ENCODE measurements at places on chromosomes 12 and 14.

DNA sequence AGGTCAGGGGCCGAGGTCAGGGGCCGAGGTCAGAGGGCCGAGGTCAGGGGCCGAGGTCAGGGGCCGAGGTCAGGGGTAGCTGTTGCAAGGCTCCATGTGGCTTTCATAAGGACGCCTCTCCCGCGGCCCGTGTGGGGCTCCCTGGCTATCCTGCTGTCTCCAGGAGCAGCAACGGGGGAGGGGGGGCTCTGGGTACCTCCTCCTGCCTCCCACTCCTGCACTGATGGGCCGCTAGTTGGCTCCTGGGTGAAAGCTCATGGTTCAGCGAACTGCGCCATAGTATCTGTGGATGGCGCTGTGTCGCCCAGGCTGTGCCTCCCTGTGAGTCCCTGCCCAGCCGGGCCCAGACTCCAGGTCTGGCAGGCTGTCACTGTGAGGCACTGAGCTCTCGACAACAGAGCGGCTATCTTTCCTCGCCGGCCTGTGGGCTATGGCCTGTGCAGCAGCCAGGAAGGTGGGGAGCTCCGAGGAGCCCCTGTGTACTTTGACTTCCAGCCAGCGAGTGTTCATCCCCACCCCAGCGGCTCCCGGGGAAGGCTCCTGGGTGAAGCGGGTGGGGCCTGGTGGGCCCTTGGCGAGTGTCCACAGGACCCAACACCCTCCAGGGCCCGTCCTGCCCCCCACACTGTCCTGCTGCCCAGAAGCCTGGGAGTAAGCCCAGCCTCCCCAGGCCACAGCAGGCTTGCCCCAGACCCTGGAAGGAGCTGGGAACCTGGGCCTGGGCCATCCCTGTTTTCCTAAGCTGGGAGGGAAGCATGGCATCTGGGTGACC is 8.1 kb downstream of the RFLNA start:
- DNase-seq = peak; percentile 59

GRCh38 chr12:66304296-66304900 is 2.1 kb downstream of the HELB start:
- DNase-seq = no peak

DNA sequence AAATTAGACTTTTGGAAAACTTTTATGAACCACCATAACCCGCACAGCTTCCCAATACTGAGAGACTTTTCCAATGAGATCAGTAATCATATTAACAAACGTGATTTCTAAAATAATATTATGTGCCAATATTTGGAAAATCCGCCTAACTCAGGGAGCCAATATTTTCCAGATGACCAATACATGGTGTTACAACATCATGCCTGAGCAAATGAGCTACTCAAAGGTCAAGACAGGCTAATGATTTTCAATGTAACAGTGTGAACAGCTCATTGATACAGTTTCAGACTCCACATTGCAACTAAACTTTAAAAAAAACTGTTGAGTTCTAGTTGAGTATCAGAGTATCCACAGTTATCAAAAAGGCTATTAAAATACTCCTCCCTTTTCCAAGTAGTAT is 46.8 kb downstream of the RNF34 start:
- DNase-seq = no peak

GRCh38 chr12:114760151-114760877 is 76.3 kb upstream of the TBX3 start:
- no peak for DNase-seq

GRCh38 chr12:9700606-9700956 is 31.1 kb downstream of the CLEC2D start:
- DNase-seq = no peak

- DNase-seq = no peak
These were observed 114.2 kb upstream of the ARHGAP5 start for GRCh38 chr14:31962920-31963319.

DNA sequence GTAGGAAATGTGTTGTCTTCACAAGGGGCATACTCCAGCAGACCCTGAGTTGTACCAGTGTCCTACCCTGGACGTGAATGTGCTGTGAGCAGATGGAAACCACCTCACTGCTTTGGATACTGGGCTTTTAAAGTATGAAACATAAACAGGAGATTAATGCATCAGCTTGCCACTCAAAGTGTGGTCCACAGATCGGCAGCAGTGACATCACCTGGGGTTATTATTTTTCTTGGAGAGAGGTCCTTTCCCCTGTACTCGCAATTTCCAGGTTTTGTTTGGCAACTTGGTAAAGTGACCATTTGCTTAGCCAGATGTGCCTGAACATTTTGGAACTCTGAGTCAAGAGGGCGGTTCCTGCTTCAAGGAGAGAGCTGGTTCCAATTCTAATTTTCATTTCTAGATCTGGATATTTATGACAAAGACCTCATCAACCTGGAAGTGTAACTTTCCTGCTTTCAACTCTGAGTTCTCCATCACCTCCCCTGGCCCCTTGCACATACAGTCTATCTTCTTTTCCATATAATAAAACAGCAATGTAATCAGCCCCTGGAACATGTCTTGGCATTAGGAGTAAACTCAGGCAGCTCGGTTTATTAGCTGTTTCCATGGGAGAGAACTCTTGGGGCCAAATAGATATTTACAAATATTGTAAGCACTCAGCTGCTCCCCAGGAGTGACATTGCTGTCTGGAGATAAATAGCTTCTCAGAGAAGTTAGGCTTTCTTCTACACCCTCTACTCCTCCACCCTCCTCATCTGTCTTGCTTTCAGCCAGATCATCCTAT is 237.0 kb upstream of the TBX3 start:
- no peak for DNase-seq

- no peak for DNase-seq
These were observed 8.1 kb upstream of the IRF2BPL start for GRCh38 chr14:77036484-77037214.

DNA sequence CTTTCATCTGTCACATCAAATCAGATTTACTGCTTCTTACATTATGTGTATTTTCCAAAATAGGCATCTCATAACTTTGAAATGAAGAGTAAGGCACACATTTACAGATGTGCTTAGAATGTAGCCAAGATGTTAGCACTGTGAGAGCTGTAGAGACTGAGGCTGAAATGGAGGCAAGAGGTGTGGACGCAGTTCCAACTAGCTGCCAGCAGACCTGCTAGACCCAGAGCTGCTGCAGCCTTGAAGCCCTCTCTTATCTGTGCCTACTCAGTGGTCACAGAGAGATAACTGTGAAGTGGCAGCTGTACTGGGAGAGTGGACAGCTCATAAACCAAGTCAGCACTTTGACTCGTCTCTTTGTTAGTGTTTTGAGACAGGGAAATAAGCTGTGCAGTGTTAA is 470.9 kb downstream of the CCER1 start:
- DNase-seq = no peak

- DNase-seq = peak; percentile 75
These were observed 682 bp downstream of the CREBL2 start for GRCh38 chr12:12612358-12612757.

GRCh38 chr12:124026755-124027745 is 54.0 kb downstream of the ZNF664 start:
- no peak for DNase-seq

DNA sequence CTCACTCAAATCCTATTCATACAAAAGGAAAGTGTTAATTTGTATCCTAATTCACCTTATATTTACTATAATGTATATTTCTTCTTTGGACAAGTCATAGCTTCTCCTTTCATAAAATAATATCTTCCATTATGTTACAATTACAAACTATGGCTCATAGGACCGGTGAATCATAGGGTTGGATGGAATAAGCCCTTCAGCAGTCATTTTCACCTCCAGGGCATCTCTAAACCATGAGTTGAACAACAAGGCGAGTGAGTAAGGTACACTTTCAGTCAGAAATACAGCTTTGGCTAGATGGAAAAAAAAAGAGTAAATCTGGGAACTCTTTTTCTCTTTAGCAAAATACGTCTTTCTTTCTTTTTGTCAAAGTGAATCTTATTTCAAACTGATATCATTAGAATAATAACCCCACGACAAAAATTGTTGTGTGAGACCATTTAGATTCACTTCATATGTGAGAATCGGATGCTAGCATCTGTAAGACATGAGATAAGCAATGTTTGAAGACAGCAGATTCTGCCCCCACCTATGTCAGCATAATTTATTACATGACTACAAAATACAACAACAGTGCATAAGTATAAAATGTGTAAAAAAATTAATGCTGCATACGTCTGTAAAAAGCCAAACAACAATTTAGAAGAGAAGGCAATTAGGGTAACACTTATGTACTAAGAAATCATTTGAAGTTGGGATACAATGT is 184.4 kb upstream of the SLC38A2 start:
- no peak for DNase-seq

- no peak for DNase-seq
These were observed 117.3 kb downstream of the BTG1 start for GRCh38 chr12:92028441-92028709.

DNA sequence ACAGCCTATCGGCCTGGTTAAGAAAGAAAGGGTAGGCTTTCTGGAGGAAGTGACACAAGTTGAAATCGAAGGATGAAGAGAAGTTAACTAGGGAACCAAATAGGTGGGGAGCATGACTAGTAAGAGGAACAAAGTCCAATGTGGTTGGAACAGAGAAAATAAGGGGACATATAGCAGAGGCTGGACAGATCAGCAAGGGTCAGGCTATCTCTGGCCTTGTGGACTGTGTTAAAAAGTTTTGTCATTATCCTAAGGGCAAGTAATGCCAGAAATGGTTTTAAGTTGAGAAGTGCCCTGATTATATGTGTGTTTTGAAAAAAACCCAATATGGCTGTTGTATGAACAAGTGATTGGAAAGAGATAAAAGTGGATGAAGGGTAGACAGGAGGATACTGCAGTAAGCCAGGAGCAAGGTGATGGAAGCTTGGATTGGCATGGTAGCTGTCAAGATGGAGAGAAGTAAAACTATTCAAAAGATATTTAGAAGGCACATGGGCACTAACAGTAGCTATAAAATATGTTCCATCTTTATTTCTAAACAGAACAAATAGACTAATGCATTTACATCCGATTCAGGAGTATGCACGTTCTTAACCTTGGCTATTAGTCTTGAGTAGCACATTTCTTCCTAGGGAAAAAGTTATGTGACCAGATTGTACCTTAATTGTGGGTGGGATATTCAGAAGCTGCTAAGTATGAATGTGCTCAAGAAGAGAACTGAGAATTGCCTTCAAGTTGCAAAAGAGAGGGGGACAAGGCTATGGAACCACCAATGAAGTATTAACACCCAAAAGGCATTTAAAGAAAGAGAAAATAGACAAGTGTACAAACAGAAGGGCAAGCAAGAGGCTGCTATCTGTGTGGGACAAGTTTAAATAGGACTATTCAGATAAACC is 46.8 kb upstream of the OR5AU1 start:
- DNase-seq = no peak

- DNase-seq = peak; percentile 81
These were observed 895 bp upstream of the CCDC88C start for GRCh38 chr14:91418387-91419043.

GRCh38 chr14:61130512-61131260 is 149.6 kb downstream of the SLC38A6 start:
- no peak for DNase-seq

DNA sequence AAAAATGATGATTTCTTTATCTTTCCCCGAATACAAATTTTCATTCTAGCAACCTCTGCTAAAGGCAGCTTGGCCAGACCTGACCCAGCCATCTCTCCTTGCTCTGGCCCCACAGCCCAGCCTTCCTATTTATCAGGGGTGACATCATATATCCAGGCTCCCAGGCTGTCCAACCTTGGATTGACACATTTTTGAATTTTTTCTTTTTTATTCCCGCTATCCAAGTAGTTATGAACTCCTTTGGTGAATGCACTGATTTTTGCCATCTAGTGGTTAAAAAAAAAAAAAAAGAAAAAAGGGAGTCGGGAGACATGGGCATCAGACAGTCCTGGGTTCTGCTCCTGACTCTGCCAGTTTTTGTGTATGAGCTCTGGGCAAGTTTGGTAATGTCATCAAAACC is 120.5 kb downstream of the PTPN11 start:
- no peak for DNase-seq

DNA sequence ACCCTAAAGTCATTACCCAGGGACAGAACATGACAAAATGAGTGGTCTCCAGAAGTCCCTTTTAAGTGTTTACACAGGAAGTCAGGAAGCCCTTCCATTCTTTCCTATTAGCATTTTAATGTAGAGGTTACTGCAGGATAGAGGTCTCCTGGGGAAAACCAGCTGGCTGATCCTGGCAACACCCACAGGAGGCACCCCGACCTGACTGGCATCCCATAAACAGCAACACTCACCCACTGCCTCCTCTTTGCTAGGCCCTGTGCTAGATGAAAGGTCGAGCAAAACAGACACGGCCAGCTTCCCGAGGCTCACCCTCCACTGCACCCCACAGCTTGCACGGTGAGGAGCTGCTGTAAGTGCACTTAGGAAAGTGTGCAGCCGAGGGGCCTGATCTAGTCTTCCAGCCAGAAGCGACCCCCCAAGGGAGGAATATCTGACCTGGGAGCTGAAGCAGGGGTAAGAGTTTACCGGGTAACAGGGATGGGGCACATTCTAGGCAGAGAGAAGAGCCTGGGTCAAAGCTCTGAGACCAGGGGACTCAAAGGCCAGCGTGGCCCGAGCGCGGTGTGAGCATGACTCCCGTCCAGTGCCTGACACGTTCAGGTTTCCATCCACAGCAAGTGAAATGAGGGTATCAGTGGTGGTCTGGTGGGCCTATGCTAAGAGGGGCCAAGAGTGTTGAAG is 9.0 kb downstream of the DAZAP2 start:
- DNase-seq = peak; percentile 51

GRCh38 chr12:1283316-1283715 is 292.3 kb downstream of the ERC1 start:
- no peak for DNase-seq

- DNase-seq = peak; percentile 94
These were observed 118.4 kb upstream of the EVL start for GRCh38 chr14:99946652-99947489.

GRCh38 chr12:132475304-132476037 is 14.5 kb upstream of the FBRSL1 start:
- peak; percentile 91 for DNase-seq

GRCh38 chr14:50763382-50764007 is 67.5 kb downstream of the NIN start:
- DNase-seq = no peak

GRCh38 chr14:34081576-34082136 is 130.8 kb upstream of the EGLN3 start:
- no peak for DNase-seq

GRCh38 chr12:851913-852312 is 97.6 kb downstream of the RAD52 start:
- no peak for DNase-seq

DNA sequence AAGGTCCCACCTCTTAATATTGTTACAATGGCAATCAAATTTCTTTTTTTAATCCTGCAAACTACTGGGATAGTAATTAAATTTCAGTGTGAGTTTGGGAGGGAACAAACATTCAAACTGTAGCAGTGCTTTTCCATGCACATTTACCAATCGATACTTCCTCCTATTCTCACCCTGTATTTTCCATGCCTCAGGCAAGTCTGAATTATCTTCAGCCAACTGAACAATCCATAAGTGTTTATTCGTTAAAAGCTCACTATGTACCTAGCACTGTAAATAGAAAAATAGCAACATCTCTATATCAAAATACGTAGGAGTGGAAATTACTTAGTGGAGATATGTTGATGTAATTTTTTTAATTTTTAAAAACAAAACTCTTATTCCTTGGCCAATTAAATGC is 43.5 kb downstream of the CCDC177 start:
- DNase-seq = no peak
